Glomerular endothelial cell (primary cell): ENCODE measurements at places on chromosomes 16 and 17. TPM values are rescaled to one million over a fixed set of nuclear protein-coding genes. Genes with fewer than 3 reads are reported as not detected.

C1QTNF1 gene
- 5.5 and 7.3 TPM in 2 replicates for total RNA-seq

ITGAD gene
- total RNA-seq, result not detected in 2 replicates

KCNH4 gene
- total RNA-seq, result 0.05 and 0.70 TPM in 2 replicates

RSAD1 gene
- 30.1 and 34.7 TPM in 2 replicates for total RNA-seq

HBM gene
- total RNA-seq, result not detected in 2 replicates

NOD2 gene
- 0.23 and 0.29 TPM in 2 replicates for total RNA-seq

SSTR5 gene
- total RNA-seq, result not detected in 2 replicates

CA10 gene
- total RNA-seq, result not detected in 2 replicates

- no peak for DNase-seq
Observed at GRCh38 chr16:46883353-46883689, 841 bp upstream of the GPT2 start.

GRCh38 chr16:4152267-4152666 lies 36.0 kb upstream of the ADCY9 start:
- no peak for DNase-seq

- DNase-seq, result no peak
Observed at GRCh38 chr16:15439102-15439501, 4.7 kb downstream of the BMERB1 start.

- DNase-seq, result no peak
Observed at GRCh38 chr16:8893976-8894690, 12.0 kb downstream of the LITAFD start.

GRCh38 chr17:10061111-10061845 lies 137.1 kb downstream of the GAS7 start:
- DNase-seq, result no peak
